Ovary (tissue), 10 donors: ENCODE measurements at places on chromosomes 12 and 14. TPM values are rescaled to one million over a fixed set of nuclear protein-coding genes. Genes with fewer than 3 reads are reported as not detected.

DNA sequence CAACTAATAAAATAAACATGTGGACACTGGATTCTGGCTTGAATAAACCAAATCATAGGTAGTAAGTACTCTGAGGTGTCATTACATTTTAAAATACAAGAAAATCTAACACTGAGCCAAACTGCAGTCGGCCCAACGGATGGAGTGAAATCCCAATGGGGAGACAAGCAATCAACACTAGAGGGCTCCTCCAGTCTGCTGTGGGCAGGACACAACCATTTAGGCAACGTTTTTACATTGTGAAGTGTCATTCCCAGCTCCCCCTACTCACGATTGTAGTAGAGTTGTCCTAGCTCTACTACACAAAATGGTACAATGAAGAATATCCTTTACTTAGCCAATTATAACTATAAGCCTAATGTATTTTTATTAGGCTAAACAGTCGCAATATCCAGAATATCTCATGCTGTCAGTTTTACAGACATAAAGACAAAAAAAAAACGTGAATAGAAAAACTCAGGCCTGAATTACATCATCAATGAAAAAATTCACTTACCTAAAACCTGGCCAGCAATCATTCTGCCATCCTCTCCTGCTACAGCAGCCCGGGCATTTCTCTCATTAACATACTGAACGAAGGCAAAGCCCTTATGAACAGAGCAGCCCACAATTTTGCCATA is 35.7 kb downstream of the HNRNPC start:
- H3K27ac ChIP-seq = no peak overlapping the region
- H3K4me1 ChIP-seq = peaks cover 11% of the 10 kb centered on the region
- H3K4me3 ChIP-seq = no peak overlapping the region
- no peak for DNase-seq
- H3K36me3 ChIP-seq = no peaks in the 10 kb centered on the region

DNA sequence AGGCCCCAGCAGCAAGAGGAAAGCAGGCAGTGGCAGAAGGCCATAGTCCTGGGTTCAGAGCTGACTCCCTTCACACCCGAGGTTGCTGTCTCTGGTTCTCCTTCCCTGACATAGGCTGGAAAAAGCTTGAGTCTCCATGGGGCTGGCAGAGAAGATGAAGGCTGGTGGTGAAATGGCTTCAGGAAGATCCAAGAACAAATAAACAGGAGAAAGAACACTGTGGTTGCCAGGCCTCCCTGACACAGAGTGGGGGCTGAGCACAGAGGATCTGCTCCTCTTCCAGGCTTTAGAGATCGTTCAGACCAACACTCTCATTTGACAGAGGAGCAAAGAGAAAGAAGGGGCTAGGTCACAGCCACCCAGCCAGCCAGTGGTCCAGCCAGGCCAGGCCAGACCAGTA is 14.3 kb downstream of the HDAC7 start:
- H3K36me3 ChIP-seq = no peaks in the 10 kb centered on the region
- H3K27ac ChIP-seq = no peak overlapping the region
- H3K4me1 ChIP-seq = peaks cover 37% of the 10 kb centered on the region
- H3K27me3 ChIP-seq = no peaks in the 10 kb centered on the region
- H3K4me3 ChIP-seq = no peak overlapping the region

GRCh38 chr14:54893151-54893760 is 9.4 kb downstream of the GCH1 start:
- no peak overlapping the region for H3K4me3 ChIP-seq
- H3K27me3 ChIP-seq = no peaks in the 10 kb centered on the region
- no peak overlapping the region for H3K27ac ChIP-seq
- no peak for DNase-seq
- H3K36me3 ChIP-seq = no peaks in the 10 kb centered on the region
- H3K4me1 ChIP-seq = no peaks in the 10 kb centered on the region

GRCh38 chr12:13362260-13362841 is 165.8 kb downstream of the EMP1 start:
- no peaks in the 10 kb centered on the region for H3K4me1 ChIP-seq
- no peaks in the 10 kb centered on the region for H3K27me3 ChIP-seq
- no peak overlapping the region for H3K27ac ChIP-seq

GRCh38 chr14:40581264-40581663 is 1025.4 kb upstream of the LRFN5 start:
- no peaks in the 10 kb centered on the region for H3K36me3 ChIP-seq
- no peaks in the 10 kb centered on the region for H3K27me3 ChIP-seq
- no peaks in the 10 kb centered on the region for H3K4me1 ChIP-seq
- H3K27ac ChIP-seq = no peak overlapping the region
- no peak overlapping the region for H3K4me3 ChIP-seq

GRCh38 chr14:68094158-68094557 is 274.6 kb downstream of the RAD51B start:
- no peak overlapping the region for H3K27ac ChIP-seq
- no peaks in the 10 kb centered on the region for H3K36me3 ChIP-seq
- no peak overlapping the region for H3K4me3 ChIP-seq

DNA sequence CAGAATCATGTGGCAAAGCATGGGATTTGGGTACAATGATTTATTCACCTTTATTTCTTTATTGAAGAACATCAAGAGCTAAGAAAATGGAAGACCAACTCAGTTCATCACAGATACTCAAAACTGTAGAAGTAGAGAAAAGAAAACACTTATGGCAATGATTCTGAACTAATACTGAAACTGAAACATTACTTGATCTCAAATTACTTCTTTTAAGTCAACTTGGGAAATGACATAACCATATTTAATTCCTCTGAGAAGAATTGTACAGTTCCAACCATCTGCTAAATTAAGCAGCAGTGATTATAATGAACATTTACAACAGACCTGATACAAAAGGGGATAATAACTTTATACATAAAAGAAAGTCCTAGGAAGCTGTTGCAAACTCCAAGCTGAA is 466.5 kb downstream of the TMTC2 start:
- H3K4me3 ChIP-seq = no peak overlapping the region
- no peaks in the 10 kb centered on the region for H3K4me1 ChIP-seq
- no peak overlapping the region for H3K27ac ChIP-seq
- no peak for DNase-seq

DNA sequence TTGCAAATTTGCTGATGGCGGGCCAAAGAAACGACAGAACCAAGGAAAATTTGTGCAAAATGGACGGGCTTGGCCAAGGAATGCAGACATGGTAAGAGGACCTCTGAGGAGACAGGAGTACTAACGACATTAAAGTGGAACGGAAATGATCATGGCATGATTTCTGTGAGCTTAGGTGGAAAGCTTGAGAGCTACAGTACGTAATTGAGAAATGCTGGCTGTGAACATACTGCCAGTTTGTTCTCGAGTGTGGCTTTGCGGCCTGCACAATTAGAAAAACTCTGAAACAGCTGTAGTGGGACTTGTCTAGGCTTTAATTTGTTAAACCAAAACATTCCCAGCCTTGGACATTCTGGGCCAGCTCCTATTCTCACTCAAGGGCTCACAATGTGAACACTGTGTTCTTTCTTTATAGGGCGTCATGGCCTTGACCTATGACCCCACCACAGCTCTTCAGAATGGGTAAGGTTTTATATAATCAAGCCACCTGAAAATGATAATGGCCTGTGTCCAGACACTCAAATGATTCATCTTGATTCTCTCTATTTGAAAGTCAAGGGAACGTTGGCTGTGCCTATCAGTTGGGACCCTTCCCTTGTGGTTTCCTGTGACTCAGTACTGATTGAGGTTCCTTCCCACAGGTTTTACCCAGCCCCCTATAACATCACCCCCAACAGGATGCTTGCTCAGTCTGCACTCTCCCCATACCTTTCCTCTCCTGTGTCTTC is 48.5 kb downstream of the BAZ2A start:
- H3K4me1 ChIP-seq = peaks cover 6% of the 10 kb centered on the region
- no peaks in the 10 kb centered on the region for H3K27me3 ChIP-seq
- H3K36me3 ChIP-seq = no peaks in the 10 kb centered on the region
- H3K4me3 ChIP-seq = no peak overlapping the region
- H3K27ac ChIP-seq = no peak overlapping the region

GRCh38 chr14:67221248-67221981 is 19.8 kb upstream of the PALS1 start:
- no peak overlapping the region for H3K27ac ChIP-seq
- H3K36me3 ChIP-seq = no peaks in the 10 kb centered on the region
- no peaks in the 10 kb centered on the region for H3K27me3 ChIP-seq
- no peaks in the 10 kb centered on the region for H3K4me1 ChIP-seq
- no peak for DNase-seq

- no peaks in the 10 kb centered on the region for H3K27me3 ChIP-seq
- H3K4me3 ChIP-seq = no peak overlapping the region
- peak overlapping the region; percentile 92 for H3K27ac ChIP-seq
- DNase-seq = no peak
- H3K4me1 ChIP-seq = peaks cover 35% of the 10 kb centered on the region
- no peaks in the 10 kb centered on the region for H3K36me3 ChIP-seq
Measured at GRCh38 chr14:68566075-68566474, 226.8 kb downstream of the ZFP36L1 start.

DNA sequence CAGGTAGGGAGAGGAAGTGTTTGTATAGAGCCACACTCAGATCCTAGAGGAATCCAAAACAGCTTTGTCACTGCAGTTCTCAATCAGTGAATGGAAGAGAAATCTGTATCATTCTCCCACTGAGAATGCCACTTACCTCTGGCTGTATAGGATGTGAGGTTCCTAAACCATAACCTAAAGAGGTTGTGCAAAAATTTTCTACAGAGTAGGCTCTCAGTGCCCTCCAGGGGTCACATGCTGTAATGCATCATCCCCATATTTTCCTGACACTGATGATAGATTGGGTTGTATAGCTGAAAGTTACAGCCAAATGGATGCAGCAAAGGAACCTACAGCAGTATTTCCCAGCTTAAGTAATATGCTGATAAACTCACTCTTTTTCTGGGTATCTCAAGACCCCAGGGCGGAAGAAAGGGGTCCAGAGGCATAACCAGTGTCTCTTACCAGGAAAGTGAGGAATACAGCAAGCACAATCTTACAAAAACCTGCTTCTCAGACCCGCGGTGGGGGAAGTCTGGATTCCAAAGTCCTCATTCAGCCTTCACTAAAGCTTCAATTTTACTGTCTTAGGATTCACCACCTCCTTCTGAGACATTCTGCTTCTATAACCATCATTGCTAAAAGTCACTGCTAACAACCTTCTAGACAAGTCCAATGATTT is 3.8 kb downstream of the BCDIN3D start:
- DNase-seq = no peak
- H3K4me1 ChIP-seq = peaks cover 6% of the 10 kb centered on the region
- H3K36me3 ChIP-seq = no peaks in the 10 kb centered on the region
- H3K27me3 ChIP-seq = no peaks in the 10 kb centered on the region

SIX6 gene
- total RNA-seq = not detected

PPP4R4 gene
- total RNA-seq = 41.0 TPM

ACVRL1 gene
- total RNA-seq = 5.7 TPM

OLR1 gene
- 1.1 TPM for total RNA-seq
